ENCODE measurements at places on chromosomes 2 and 18. TPM values are rescaled to one million over a fixed set of nuclear protein-coding genes. Genes with fewer than 3 reads are reported as not detected.

The TMEM185B gene
- polyA plus RNA-seq, result 29.1 TPM

The ABCB11 gene
- polyA plus RNA-seq, result not detected

The ADGRF3 gene
- polyA plus RNA-seq, result 0.38 TPM

The C1QL2 gene
- polyA plus RNA-seq, result not detected

The MTX2 gene
- 21.7 TPM for polyA plus RNA-seq

The TRIM43 gene
- not detected for polyA plus RNA-seq

The MATN3 gene
- polyA plus RNA-seq, result not detected

The UGT1A10 gene
- not detected for polyA plus RNA-seq

The LIMS4 gene
- 1.4 TPM for polyA plus RNA-seq

The KCNG3 gene
- polyA plus RNA-seq, result not detected

The KCNE4 gene
- not detected for polyA plus RNA-seq

The SCRN3 gene
- polyA plus RNA-seq, result 8.1 TPM

The SERPINB7 gene
- not detected for polyA plus RNA-seq

The DHRS9 gene
- 3.3 TPM for polyA plus RNA-seq

The CIB4 gene
- polyA plus RNA-seq, result not detected

The LGALSL gene
- polyA plus RNA-seq, result 0.45 TPM

The SLC16A14 gene
- polyA plus RNA-seq, result 0.49 TPM

The SLC20A1 gene
- 19.3 TPM for polyA plus RNA-seq

The SERPINB10 gene
- not detected for polyA plus RNA-seq

The CCT7 gene
- polyA plus RNA-seq, result 242 TPM

The IL36G gene
- polyA plus RNA-seq, result not detected

The SRD5A2 gene
- polyA plus RNA-seq, result not detected

The NTSR2 gene
- polyA plus RNA-seq, result not detected

The ST8SIA5 gene
- not detected for polyA plus RNA-seq

The KCNS3 gene
- not detected for polyA plus RNA-seq

The RNF149 gene
- 30.3 TPM for polyA plus RNA-seq

The RELCH gene
- polyA plus RNA-seq, result 5.5 TPM

The AGBL5 gene
- polyA plus RNA-seq, result 10.8 TPM

The CLEC4F gene
- not detected for polyA plus RNA-seq

The TGFA gene
- 0.06 TPM for polyA plus RNA-seq

The DTYMK gene
- 40.5 TPM for polyA plus RNA-seq

The TP53I3 gene
- polyA plus RNA-seq, result 4.1 TPM

The CHMP1B gene
- 49.1 TPM for polyA plus RNA-seq

The GPR155 gene
- polyA plus RNA-seq, result 1.6 TPM

The HRH4 gene
- polyA plus RNA-seq, result not detected

Measured in IgD-negative memory B cell (primary cell).